ENCODE measurements at places on chromosomes 7 and 10. TPM values are rescaled to one million over a fixed set of nuclear protein-coding genes. Genes with fewer than 3 reads are reported as not detected.

The NEBL gene
- polyA plus RNA-seq: 1.8 TPM

The SLC25A13 gene
- 25.9 TPM for polyA plus RNA-seq

The TAS2R40 gene
- polyA plus RNA-seq: not detected

The CC2D2B gene
- not detected for polyA plus RNA-seq

The ADAM12 gene
- polyA plus RNA-seq: 0.45 TPM

GRCh38 chr10:78175444-78176015 lies 141.9 kb downstream of the RPS24 start:
- no peak overlapping the region for H3K4me3 ChIP-seq
- no peaks in the 10 kb centered on the region for H3K27me3 ChIP-seq
- H3K36me3 ChIP-seq: no peaks in the 10 kb centered on the region
- H3K4me1 ChIP-seq: no peaks in the 10 kb centered on the region

DNA sequence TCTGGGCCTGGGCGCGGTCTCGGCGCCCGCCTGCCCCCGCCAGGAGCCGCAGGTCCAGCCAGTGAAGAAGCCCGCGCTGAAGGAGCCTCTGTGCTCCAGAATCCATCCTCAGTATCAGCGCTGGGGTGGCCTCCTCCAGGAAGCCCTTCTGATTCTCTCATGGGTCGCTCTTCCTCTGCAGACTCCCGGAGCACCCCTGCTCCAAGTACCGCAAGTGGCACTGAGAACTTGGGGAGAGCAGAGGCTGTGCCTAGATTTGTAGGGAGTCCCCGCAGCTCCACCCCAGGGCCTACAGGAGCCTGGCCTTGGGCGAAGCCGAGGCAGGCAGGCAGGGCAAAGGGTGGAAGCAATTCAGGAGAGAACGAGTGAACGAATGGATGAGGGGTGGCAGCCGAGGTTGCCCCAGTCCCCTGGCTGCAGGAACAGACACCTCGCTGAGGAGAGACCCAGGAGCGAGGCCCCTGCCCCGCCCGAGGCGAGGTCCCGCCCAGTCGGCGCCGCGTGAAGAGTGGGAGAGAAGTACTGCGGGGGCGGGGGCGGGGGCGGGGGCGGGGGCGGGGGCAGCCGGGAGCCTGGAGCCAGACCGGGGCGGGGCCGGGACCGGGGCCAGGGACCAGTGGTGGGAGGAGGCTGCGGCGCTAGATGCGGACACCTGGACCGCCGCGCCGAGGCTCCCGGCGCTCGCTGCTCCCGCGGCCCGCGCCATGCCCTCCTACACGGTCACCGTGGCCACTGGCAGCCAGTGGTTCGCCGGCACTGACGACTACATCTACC lies at the start of gene ALOX5:
Gene ALOX5 (plus strand): TSS at position 641 of the 774 bp plus-strand sequence. CDS start 64 bp downstream, at position 705.
- DNase-seq: peak; percentile 54
- H3K27me3 ChIP-seq: peaks cover 21% of the 10 kb centered on the region
- no peaks in the 10 kb centered on the region for H3K4me1 ChIP-seq
- H3K4me3 ChIP-seq: peak within 1 kb of the TSS; percentile 20

GRCh38 chr7:153320681-153321080 lies 561.1 kb downstream of the ACTR3B start:
- no peaks in the 10 kb centered on the region for H3K27me3 ChIP-seq
- no peak overlapping the region for H3K27ac ChIP-seq
- no peak for DNase-seq
- H3K36me3 ChIP-seq: no peaks in the 10 kb centered on the region
- no peaks in the 10 kb centered on the region for H3K4me1 ChIP-seq
- H3K4me3 ChIP-seq: no peak overlapping the region

DNA sequence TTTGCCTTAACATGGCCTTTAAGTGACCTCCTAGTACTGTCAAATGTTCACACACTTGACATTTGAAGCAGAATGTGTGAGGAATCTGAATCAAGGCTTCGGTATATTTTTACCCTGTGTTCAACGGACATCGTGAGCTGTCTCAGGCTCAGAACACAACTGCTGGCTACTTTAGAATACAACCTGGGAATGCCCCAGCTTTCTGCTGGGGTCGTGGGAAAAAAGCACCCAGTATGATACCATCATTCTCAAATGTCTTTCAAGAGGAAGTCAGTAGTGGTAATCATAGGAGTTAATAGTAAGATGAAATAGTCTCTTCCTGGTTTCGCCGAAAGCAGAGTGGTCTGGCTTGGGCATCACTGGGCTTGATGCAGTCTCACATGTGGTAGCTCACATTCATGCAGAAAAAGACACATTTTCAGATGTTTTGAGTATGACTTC lies 67.2 kb downstream of the CREB5 start:
- no peak overlapping the region for H3K4me3 ChIP-seq
- no peaks in the 10 kb centered on the region for H3K27me3 ChIP-seq
- no peak for DNase-seq
- no peak overlapping the region for H3K27ac ChIP-seq
- no peaks in the 10 kb centered on the region for H3K4me1 ChIP-seq

- no peak overlapping the region for H3K4me3 ChIP-seq
- no peaks in the 10 kb centered on the region for H3K4me1 ChIP-seq
- H3K27me3 ChIP-seq: no peaks in the 10 kb centered on the region
- no peak for DNase-seq
- no peaks in the 10 kb centered on the region for H3K36me3 ChIP-seq
Measured at GRCh38 chr7:116034411-116034810, 3.8 kb upstream of the TFEC start.

GRCh38 chr10:74669210-74669609 lies 157.2 kb upstream of the KAT6B start:
- H3K27ac ChIP-seq: no peak overlapping the region
- H3K27me3 ChIP-seq: no peaks in the 10 kb centered on the region
- no peak for DNase-seq
- H3K36me3 ChIP-seq: no peaks in the 10 kb centered on the region

DNA sequence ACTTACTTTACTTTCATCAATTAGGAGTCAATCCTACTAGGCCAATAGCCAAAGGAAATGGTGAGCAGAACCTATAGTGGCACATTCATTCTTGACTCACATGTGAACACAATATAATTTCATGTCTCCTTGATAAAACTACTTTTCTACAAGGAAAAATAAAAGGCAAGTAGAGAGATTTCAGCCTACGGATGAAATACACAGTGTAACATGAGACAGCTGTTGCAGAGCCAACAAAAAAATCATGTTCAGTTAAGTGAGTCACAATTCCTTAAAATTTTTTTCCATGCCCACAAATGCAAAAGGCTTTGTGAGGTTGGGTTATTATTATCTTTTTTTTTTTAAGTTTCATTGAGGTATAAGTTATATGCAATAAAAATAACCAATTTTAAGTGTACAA lies 54.8 kb downstream of the GPR141 start:
- no peaks in the 10 kb centered on the region for H3K36me3 ChIP-seq
- DNase-seq: no peak
- H3K27me3 ChIP-seq: no peaks in the 10 kb centered on the region
- H3K4me3 ChIP-seq: no peak overlapping the region

DNA sequence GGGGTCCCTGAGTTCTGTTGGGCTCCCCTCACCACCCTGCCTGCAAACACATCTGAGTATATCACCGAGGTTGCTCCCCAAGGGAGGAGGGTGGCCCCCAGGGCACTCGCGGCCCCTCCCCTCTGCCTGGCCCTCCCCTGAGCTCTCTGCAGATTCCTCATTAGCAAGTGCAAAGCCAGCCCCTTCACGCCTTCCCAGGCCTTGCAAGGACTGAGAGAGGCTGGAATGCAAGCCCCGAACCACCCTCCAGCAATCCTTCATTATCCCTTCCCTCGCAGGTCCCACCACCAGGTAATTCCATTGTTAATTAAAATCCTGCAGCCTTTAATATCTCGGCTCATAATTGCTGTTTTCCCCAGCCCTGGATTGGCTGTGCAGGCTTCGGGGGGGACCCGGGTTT lies 35.3 kb upstream of the MYL10 start:
- H3K4me3 ChIP-seq: no peak overlapping the region
- no peak overlapping the region for H3K27ac ChIP-seq
- H3K27me3 ChIP-seq: no peaks in the 10 kb centered on the region
- DNase-seq: no peak
- no peaks in the 10 kb centered on the region for H3K36me3 ChIP-seq

- no peaks in the 10 kb centered on the region for H3K27me3 ChIP-seq
- H3K27ac ChIP-seq: peak overlapping the region; percentile 91
- H3K36me3 ChIP-seq: no peaks in the 10 kb centered on the region
- no peak for DNase-seq
- no peaks in the 10 kb centered on the region for H3K4me1 ChIP-seq
Measured at GRCh38 chr10:97542169-97543024, 30.2 kb upstream of the ANKRD2 start.

GRCh38 chr7:29304756-29305155 lies 110.2 kb downstream of the CHN2 start:
- no peak for DNase-seq
- no peaks in the 10 kb centered on the region for H3K36me3 ChIP-seq
- H3K27me3 ChIP-seq: no peaks in the 10 kb centered on the region

- H3K27ac ChIP-seq: no peak overlapping the region
- H3K36me3 ChIP-seq: peaks cover 16% of the 10 kb centered on the region
- peaks cover 57% of the 10 kb centered on the region for H3K27me3 ChIP-seq
- peaks cover 22% of the 10 kb centered on the region for H3K4me1 ChIP-seq
Measured at GRCh38 chr7:5594616-5595544, 171.2 kb upstream of the TNRC18 start.

- H3K27ac ChIP-seq: no peak overlapping the region
- H3K4me3 ChIP-seq: no peak overlapping the region
- H3K36me3 ChIP-seq: no peaks in the 10 kb centered on the region
- peaks cover 1% of the 10 kb centered on the region for H3K4me1 ChIP-seq
- peak; percentile 74 for DNase-seq
Measured at GRCh38 chr10:52215745-52216361, 98.2 kb upstream of the DKK1 start.

- no peak overlapping the region for H3K27ac ChIP-seq
- DNase-seq: no peak
- no peaks in the 10 kb centered on the region for H3K36me3 ChIP-seq
Measured at GRCh38 chr10:108598320-108598695, 1325.0 kb downstream of the XPNPEP1 start.

DNA sequence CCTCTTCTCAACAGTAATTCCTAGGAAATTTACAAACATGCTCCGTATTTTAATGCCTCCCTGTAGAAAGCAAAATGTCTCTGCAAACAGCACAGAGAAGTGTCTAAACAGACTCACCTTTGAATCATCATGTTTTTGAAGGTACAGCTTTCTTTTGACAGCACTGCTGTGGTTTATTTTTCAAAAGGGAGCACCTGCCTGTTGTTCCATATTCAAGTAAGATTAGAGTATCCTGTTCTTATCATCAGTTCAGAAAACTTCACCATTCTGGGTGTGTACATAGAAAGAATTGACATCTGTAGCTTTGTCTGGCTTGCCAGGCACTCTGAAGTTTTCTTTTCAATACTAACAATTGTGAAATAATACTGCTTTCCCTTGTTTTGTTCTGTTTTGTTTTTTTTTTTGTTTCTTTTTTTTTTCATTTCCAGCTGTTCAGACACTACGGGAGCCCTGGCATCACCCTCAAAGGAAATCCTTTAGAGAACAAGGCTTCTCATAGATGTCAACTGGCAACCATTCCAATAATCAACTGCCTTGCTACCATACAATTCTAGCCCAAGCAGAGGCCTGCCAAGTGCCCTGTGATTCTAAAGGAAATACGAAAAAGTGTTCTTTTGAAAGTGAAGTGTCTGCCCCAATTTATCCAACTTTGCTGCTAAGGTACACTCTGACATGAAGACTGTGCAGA lies 275.9 kb downstream of the PRPF18 start:
- no peak overlapping the region for H3K27ac ChIP-seq
- H3K36me3 ChIP-seq: no peaks in the 10 kb centered on the region
- no peak overlapping the region for H3K4me3 ChIP-seq
- no peaks in the 10 kb centered on the region for H3K4me1 ChIP-seq
- no peak for DNase-seq
- no peaks in the 10 kb centered on the region for H3K27me3 ChIP-seq

DNA sequence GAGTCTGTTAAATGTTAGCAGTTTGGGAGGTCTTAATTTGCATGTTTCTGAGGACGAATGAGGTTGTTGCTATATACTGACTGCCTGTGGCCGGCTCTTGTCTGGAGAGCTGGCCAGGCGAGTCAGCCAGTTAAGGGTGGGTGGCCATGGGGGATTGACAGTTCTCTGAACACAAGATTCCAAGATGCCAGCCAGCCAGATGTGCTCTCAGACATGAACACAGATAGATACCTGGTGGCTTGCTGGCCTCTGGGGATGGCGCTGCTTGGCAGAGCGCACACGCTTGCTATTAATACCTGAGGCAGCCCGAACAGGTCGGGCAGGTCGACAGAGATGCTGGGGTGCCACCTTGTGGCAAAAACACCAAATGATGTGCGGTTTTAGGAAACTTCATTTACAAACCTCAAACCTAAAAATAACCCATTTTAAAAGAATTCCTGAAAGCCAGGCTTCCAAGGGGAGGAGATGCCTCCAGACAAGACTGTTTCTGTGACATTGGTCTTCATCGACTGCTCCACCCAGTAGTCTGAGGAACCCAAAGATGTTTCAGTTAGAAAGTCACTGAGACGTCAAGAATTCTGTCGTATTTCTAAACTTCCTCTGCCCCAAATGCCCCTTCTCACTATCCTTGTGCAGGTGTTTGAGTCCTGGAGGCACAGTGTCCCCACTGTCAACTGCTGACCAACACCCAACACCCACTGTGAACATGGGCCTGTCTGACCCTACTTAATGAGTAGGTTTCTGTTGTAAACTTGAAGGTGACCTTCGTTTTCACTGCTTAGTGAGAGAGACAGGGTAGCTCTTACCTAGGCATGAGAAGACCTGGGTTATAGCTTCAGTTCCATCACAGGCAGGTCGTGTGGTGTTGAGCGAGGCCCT lies 123.4 kb downstream of the NT5C2 start:
- H3K27me3 ChIP-seq: no peaks in the 10 kb centered on the region
- no peaks in the 10 kb centered on the region for H3K36me3 ChIP-seq
- H3K4me3 ChIP-seq: no peak overlapping the region
- DNase-seq: peak; percentile 79

GRCh38 chr10:17003151-17003550 lies 126.5 kb downstream of the CUBN start:
- no peak overlapping the region for H3K4me3 ChIP-seq
- no peaks in the 10 kb centered on the region for H3K27me3 ChIP-seq
- no peak for DNase-seq
- no peak overlapping the region for H3K27ac ChIP-seq
- H3K4me1 ChIP-seq: no peaks in the 10 kb centered on the region

- no peaks in the 10 kb centered on the region for H3K36me3 ChIP-seq
- DNase-seq: no peak
- H3K4me3 ChIP-seq: no peak overlapping the region
- H3K4me1 ChIP-seq: no peaks in the 10 kb centered on the region
- peak overlapping the region; percentile 15 for H3K27ac ChIP-seq
Measured at GRCh38 chr10:124066781-124067714, 26.4 kb downstream of the CHST15 start.

DNA sequence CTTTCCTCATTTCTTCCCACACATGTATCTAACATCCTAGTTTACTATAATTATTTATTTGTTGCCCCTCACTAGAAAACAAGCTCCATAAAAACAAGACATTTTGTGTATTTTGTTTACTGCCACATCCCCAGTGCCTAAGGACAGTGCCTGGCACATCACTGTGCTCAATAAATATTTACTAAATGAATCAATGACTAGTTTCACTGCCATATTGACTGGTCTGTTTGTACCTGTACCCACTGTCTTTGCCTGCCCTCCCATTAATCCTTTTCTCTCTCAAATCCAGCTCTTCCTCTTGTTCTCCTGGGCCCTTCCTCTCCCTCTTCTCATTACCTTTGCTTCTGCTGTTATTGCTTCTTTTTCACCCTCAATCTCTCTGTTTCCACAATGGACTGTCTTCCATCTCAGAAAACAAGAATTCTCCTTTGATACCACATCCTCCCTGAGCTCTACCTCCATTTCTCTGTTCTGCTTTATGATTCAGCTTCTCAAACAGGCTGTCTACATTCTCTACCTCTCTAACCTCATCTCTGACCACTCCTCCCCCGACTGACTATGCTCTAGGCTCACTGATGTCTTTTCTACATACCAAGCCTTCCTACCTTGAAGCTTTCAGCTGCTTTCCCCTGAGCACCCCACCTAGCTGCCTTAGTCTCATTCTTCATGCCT lies 8.3 kb upstream of the FAM133B start:
- H3K36me3 ChIP-seq: no peaks in the 10 kb centered on the region
- H3K27ac ChIP-seq: no peak overlapping the region
- no peaks in the 10 kb centered on the region for H3K4me1 ChIP-seq
- H3K4me3 ChIP-seq: no peak overlapping the region
- DNase-seq: no peak
- no peaks in the 10 kb centered on the region for H3K27me3 ChIP-seq
